ENCODE measurements at places on chromosomes 1 and 21. TPM values are rescaled to one million over a fixed set of nuclear protein-coding genes. Genes with fewer than 3 reads are reported as not detected.

DNA sequence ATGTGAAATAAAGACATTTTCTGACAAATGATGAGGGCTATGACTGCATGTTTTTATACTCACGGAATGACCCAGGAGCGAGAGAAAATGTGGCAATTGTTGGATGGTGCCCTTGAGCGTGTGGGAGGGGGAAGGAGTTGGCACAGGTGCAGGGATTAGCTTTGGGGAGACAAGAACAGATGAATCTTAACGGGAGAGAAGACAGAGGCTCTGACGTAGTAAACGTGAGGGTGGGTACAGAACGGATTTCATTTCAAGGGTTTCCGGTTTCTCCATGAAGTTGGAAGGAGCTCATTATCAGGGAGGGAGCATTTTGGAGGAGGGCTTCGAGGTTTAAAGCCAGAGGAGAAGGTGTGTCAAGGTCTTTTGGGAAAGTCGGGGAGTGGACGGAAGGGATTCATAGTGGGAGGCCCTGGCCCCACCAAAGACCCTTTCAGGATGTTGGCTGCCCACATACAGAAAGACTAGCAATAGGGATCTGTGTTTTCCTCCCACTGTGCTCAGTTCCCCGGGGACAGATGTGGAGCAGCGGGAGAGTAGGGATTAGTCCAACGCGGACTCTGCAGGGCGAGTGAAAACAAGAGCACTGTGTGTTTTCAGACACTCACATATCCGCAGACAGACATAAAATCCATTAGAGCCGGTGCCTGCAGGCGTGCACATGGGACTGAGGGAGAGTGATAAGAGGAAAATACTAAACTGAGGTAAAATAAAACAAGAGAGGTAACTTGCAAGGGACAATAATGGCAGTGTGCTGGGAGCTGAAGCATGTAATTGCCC, 584.1 kb downstream of the AJAP1 start:
- no peak for DNase-seq

DNA sequence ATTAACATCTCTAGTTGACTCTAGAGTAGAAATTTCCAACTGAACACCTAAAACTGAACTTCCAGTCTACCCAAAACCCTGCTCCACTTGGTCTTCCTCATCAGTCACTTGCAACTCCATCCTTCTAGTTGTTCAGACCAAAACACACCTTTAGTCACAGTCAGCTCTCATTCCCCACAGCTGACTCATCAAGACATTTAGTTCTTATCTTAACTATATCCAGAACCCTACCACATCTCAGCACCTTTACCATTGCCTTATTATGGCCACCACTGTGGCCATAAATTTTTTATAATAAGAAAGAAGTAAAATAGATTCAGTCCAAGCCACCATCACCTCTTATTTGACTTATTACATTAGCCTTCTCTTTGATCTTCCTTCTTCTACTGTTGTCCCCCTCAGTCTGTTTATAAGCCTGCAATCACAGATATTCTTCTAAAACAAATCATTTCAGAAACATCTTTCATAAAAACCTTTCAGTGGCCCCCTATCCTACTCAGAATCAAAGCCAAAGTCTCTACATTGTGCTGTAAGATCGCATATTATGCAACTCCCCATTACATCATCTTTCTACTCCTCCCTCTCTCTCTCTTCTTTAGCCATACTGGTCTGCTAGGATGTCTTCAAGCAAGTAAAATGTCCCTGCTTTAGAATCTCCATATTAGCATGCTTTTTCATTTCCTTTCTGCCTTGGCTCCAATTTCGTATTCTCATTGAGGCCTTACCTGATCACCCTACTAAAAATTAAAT, 275.9 kb downstream of the LRRC40 start:
- no peak for DNase-seq

DNA sequence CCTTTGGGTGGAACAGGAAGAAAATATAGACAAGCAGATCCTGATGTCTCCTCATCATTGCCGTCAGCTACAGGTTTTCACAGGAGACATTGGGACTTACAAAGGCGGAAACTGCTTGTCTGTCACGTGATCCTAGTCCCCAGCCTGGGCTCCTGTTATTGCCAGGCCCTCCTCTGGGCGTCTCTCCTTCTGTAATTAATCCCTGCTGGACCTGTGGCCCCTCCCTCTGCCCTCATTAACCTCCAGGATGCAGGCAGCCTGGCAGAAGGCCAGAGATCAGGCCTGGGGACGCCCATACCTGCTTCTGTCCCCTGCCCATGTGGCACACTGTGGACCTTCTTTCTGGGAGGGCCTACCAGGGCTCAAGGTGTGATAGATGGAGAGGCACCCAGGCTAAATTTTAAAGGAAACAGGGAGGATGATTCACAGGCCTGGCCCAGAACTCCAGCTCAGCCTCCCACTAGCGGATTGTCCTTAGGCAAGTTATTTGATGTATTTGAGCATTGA, 2.4 kb downstream of the S100A5 start:
- DNase-seq = no peak

Gene FCRL6
- total RNA-seq = 5.2 TPM

Gene CRYZL1
- total RNA-seq = 22.1 TPM

DNA sequence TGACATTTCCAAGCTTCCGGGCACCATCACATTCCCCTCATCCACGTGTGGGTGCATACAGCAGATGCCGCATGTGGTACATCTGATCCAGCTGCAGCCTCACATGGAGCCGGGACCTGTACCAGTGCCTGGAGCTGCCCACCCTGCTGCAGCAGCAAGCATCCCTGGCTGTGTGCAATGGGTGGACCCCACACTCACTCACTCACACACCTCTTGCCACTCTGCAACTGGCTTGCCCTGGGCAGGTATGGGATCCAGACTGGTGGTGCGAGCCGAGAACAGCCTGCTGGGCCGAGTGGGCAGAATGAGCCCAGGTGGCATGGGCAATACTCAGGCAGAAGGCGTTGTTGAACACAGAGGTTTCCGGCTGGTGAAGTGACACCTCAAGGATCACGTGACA, 75.0 kb downstream of the DPYD start:
- DNase-seq = peak; percentile 41

DNA sequence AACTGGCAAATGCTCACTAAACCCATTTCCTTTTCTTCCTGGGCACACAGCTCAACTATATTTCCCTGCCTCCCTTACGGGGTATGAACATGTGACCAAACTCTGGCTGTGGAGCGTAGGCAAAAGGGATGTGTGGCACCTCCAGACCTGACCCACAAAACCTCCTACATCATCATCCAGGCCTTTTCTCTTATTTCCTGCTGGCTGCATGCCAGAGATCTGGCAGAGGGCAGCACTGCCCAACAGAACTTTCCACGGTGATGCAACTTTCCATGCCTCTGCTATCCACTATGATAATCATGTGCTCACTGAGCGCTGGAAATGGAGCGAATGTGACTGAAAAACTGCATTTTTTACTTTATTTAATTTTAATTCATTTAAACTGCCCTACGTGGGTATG, 99.6 kb upstream of the CACNA1E start:
- no peak for DNase-seq

GRCh38 chr1:201752333-201752732, 76.6 kb upstream of the IPO9 start:
- DNase-seq = no peak

DNA sequence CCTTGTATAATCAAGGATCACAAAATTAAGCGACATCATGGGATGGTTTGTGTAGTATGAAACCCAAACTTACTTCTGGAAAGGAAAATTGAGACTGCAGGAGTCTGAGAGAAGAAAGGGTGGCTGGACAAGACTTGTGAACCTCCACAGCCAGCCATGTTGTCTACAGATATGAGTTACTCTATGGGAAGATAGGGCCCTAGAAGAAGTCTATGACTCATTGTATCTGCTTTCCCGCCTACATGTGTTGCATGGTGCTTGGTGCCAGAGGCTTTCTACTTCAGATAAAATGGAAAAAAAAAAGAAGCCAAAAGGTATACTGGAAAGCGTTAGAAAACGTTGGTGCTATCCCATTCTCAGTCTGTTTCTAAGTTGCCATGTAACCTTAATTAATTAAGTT, 18.7 kb upstream of the OR6N2 start:
- DNase-seq = no peak

Gene UTP25
- total RNA-seq = 8.5 TPM

DNA sequence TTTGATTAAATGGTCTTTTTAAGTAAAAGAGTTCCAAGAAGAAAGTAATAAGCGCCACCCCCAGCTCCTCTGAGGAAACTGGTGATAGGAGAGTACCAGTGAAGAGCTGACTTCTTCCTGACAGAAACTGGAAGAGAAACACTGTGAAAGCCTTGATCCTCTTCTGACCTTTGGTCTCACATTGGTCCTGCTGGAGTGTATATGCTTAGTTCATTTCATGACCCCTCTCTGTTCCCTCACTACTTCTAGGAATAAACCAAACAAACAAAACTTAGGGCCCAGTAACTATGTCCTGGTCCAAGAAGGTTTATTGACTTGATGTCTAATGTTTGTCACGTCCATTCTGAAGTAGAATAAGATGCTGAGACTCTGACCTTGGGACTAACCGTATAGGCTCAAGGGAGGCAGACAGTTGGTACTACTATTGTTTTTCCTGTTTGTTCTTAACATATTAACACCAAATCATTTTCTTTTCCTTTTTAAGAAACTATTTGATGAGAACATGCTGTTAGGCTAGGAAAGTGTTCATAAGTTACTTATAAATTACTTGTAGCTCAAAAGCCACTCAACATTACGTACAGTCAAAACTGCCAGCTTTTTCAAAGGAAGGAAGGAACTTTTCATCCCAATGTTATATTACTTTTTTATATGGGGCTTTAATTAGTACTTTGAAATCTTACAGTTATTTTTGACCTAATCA, 57.9 kb downstream of the MIER1 start:
- DNase-seq = no peak

- no peak for DNase-seq
These were observed 1.6 kb downstream of the ALX3 start for GRCh38 chr1:110068646-110069403.

Gene OR2T35
- total RNA-seq = not detected

DNA sequence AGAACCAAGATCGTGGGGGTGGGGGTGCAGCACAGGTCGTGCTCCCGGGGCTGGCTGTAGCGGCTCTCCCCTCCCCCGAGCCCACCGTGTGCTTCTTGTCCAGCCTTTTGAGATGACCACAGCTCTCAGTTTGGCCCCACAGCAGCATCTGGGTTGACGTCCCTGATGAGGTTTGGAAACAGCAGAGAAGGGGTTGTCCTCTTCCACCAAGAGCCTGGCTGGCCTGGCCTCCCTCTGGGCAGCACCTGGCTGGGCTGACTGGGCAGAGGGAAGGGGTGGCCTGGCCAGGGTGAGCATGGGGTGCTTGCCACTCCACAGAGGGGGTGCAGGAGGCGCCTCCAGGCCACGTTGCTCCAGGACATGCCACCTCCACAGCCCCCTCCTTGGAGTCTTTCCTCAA, 61.5 kb downstream of the SKI start:
- peak; percentile 51 for DNase-seq

Gene OR2L13
- total RNA-seq = not detected

DNA sequence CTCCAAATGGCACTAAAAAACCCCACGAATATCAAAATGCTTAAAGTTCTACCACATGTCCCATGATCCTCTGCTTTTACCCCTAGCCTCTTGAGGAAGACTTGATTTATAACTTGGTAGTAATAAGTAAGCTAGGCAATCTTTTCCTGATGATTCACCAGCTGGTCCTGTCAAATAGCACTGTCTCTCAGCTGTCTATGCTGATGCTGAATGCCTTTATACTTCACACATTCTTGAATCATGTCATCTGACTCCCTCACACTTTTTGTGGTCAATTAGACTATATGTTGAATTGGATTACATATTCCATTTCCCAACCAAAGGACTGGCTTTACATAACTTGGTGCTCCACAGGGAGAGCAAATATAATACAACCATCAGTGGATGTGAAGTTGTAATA, 16.6 kb downstream of the C21orf91 start:
- no peak for DNase-seq

All from upper lobe of left lung (tissue), 6 donors.